ENCODE measurements at places on chromosomes 6 and 20.

DNA sequence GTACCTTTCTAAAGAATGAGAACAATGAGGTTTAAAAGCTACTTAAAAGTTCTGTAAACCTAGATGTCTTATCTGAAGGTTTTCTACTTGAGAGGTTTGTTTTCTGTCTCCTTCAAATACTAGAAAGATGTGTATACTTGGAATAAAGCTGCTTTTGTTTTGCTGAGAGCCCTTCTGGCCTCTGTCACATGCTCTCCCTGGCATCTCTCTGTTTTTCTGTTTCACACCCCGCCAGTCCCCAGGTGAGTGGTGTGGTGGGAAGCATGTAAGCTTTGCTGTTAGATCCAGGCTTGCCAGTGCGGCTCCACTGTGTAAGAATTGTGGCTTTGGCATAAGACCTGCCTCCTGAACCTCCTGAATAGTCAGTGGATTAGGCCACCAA is 56.8 kb downstream of the SNX9 start:
- DNase-seq = no peak

- no peak for DNase-seq
Measured at GRCh38 chr20:23291575-23292240, 58.9 kb upstream of the NXT1 start.

- no peak for DNase-seq
Measured at GRCh38 chr6:113539202-113539601, 317.9 kb upstream of the MARCKS start.

DNA sequence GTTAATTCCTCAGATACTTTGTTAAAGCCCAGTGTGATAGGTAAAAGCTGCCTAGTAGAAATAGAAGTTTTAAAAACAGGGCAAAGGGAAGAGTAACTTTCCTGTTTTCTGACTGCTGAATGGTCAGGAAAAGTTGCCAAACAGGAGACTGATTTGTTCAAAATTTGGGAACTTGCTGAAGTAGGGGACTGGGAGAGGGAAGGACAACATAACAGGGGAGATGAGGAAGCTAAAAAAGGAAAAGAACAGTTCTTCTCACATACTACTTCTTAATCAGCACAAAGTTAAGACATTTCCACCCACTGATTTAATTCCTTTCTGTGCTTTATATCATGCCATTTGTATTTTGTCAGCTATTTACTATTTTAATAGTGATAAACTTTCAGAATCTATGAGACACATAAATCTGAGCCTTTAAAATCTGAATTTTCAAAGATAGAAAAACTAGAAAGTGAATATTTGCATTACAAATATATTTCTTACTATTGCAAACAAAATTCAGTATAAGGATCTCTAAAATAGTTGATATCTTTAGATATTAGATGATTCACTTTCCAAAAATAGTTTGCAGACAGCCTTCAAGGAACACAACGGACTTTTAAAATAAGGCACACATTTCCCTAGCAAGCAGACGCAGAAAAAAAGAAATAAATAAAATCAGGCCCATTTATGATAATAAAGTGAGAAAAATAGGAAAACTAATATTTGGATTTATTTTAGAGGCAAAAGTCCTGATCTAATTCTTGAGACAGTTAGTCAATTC is 36.9 kb upstream of the SLC16A10 start:
- DNase-seq = no peak

DNA sequence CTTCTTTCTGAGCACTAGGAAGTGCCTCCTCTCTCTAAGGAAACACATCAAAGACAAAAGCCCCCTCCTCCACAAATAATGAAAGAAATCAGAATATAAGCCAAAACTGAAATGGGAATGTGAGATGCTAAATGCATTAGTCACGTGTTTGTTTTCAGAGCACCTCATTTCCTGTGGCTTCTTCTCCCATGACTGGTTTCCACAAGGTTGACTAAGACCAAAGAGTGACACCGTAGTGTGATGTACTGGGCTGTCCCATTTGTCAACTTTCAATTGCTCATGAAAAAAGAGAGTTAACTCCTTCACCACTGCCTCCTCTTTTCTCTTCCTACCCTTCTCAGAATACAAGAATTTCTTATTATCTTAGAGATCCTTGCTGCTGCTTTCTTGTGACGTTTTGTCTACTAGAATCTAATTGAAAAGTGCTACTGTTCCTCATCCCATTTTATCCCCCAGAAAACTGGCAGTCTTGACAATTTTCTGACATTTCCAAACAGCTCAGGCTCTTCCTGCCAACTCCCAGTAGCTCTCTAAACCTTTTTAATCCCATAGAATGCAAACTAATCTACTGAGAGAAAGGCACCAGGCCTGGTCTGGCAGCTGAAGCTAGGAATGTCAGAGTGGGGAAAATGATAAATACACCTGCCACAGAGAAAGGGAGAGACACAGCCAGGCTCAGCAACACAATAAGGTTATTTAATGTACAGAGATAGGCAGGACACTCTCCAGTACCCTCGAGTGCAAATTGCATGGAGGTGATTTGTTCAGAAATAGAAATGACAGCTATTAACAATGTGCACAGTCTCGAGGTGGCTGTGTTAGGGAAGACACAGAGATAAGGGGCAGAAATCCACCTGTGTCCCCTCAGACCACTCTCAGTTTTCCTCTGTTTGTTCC is 671.7 kb upstream of the NRSN1 start:
- no peak for DNase-seq

DNA sequence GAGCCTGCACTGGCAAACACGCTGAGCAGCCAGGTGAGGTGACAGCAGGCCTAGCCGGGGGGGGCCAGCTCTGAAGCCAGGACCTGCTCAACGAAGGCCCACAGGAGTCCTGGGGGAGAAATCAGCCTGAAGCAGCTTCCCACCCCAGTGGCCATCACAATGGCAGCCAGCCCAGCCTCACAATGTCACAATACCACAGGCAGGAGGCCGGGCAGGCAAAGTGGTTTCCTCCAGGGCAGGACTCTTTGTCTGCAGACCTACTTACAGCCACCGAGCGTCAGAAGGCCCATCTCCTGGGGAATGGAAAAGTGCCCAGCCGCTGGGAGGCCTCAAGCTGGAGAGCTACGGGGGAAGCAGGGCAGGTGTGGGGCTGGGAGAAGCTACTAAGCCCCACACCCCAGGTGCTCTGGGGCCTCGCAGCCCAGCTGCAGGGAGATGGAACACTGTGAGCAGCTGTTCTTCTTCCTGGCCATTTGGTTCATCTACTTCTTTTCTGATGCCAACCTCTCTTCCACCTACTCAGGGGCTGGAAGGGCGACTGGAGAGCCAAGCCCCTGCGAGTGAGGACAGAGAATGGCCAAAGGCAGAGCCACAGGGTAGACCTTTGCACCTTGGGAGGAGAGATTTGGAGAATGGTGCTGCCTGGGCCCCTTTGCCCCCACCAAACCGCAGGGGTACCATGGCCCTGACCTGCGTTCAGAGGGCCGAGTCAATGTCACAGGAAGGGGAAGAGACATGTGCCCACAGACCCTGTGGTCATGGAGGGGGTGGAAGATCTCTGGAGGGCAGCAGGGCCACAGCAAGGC is 22.3 kb upstream of the AVP start:
- peak; percentile 81 for DNase-seq

DNA sequence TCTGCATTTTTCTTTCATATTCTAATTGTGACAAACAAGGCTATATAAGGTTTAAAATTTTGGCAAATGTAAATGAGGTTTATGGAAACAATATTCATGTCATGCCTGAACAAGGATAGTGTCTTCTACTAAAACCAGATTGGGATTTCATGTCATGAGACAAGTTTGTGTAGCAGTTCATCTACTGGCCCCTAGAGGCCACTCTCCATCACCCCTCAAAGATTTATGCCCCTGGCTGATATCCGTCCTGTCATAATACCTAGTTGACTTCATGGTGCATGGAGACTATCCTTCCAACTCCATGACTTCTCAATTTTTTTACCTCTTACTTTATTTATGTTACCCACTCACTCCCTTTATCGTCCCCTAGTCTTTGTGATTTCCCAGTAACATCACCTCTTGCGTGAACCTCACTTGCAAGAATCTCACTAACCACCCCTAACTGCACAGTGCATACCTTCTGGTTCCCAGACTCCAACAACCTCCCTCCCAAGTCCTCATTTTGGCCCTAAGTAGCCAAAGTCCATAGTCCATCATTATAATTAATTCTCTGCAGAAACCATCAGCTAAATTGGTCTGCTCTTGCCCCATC is 179.8 kb downstream of the TASP1 start:
- DNase-seq = peak; percentile 28

DNA sequence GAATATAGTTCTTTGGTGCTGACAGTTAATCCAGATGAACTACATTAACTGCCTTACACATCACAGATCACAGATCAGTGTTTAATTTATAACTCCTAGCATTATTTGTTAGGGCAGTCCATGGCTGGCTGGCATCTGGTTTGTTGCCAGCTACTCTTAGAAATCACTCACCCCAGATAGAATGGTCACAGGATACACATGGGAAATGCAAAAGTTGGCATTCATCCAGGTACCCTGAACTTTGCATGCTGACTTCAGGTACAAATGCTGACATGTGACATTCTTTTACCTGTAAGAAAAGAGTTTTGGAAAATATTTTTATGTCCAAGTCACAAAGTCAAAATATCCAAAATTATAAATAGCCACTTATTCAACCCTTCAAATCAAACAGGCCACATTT is 20.2 kb downstream of the FBXL4 start:
- DNase-seq = no peak
